Fibroblast of the aortic adventitia (primary cell): ENCODE measurements at places on chromosomes 4 and X. TPM values are rescaled to one million over a fixed set of nuclear protein-coding genes. Genes with fewer than 3 reads are reported as not detected.

DNA sequence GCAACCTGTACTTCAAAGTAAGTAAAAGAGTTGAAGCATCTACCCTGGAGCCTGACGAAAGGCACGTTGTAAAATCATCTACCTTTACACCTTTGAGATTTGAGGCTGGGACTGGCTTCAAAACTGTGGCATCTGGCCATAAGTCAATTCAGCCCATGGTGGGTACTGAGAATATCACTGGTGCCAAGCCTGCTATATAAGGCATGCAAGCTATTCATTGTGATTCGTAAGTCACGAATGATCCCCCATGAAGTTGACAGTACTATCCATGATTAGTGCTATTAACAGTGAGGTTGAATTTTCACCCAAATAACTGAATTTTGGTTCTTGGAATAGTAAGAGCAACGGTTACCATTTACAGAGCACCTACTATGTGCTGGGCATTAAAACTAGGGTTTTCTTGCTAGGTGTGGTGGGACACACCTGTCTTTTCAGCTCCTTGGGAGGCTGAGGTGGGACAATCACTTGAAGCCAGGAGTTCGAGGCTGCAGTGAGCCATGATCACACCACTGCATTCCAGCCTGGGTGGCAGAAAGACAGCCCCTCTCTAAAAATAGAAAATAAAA is 39.8 kb downstream of the IRF2 start:
- no peak for DNase-seq

DNA sequence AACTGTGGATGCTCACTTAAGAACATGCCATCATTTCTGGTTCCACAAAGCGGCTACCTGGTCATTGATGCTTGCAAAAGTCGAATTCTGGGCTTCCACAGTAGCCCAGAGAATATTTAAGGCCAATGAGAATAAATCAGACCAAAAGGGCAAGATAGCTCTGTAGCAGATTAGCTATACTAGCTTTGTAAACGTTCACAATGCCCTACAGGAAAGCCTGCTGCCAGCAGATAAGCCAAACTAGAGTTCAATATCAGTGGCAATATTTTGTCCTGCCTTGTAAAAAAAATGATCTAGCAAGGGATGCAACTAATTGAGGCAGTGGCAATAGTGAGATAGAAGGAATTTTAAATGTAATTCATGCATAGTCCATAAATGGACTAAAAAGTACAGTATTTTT is 387.7 kb upstream of the TEX13C start:
- no peak for DNase-seq

DNA sequence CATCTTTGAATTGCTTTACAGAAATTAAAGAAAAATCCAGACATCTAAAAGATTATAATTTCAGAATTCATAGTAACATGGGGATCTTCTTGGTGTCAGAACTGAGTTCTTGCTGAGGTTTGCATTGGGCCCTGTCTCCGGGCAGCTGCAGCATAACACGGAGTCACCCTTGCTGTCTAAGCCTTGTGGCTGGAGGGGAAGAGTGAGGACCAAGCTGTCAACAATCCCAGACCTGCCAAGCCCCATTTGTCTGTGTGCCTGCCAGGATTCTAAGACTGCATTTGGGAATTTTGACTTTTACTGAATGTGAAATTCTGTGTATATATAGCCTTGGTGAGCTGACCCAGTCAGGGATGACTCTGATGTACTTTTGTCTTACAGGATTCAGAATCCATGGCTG is 25.2 kb upstream of the NAP1L5 start:
- no peak for DNase-seq

RHOXF2 gene
- not detected in 2 replicates for total RNA-seq

DNA sequence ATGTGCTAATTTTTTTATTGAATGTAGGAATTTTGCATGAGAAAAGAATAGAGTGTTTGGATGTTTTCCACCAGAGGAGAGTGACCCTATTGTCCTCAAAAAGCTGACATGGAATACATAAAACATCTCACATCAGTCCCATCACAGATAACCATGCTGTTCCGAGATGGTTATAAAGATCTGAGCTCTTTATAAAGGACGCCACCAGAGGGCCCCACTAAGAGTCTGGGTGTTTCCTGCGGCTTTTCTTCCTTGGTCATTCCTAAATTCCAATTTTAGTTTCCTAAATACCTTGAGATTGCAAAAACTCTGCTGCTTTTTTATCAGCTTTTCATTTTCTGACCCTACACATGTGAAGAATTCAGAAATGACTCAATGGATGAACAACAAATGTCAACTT is 504.5 kb upstream of the FRG1 start:
- no peak for DNase-seq

GRCh38 chr4:117010671-117011070 is 74.7 kb downstream of the TRAM1L1 start:
- no peak for DNase-seq

DNA sequence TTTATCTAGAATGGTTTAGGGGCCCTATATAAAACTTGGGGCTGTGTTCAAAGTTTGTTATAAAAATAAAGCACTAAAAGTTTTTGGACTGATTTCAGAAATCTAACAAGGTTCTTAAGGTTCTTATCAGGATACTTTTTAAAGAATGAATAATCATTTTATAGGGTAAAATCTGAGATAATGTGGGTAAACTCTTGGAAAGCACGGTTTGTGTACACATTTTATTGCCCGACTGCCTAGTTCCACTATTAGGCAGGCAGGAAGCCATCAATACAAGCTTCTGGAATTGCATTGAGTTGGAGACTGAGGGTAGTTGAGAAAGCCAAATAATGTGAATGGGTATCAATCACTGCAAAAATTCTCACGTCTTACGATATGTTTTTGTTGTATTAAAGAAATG is 331.0 kb upstream of the PITX2 start:
- no peak for DNase-seq

DNA sequence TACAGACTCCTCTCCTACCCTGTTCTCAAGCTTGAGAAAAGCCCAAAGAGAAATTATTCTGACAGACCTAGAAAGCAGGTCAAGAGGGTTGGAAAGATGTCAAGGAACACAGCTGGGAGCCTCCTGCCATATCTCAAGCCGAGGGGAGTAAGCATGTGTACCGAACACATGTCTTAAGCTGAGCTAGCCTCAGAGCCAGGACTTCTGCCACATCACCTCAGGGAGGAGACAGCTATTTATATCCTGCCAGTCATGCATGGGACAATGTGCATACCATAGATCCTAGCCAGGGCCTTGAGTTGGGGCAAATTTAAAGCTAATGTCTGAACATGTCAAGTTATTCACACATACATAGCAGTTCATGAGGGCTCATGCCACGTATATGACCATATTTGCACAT is 11.8 kb downstream of the TMEM31 start:
- DNase-seq: peak; percentile 54

- DNase-seq: no peak
These were observed at the start of gene SMIM10L2A for GRCh38 chrX:135421932-135422809. Gene SMIM10L2A, plus strand, starts transcription at chrX:135421944. Its CDS starts 188 bp downstream, at chrX:135422132.

- DNase-seq: no peak
These were observed 31.9 kb downstream of the DTHD1 start for GRCh38 chr4:36313301-36313700.

DNA sequence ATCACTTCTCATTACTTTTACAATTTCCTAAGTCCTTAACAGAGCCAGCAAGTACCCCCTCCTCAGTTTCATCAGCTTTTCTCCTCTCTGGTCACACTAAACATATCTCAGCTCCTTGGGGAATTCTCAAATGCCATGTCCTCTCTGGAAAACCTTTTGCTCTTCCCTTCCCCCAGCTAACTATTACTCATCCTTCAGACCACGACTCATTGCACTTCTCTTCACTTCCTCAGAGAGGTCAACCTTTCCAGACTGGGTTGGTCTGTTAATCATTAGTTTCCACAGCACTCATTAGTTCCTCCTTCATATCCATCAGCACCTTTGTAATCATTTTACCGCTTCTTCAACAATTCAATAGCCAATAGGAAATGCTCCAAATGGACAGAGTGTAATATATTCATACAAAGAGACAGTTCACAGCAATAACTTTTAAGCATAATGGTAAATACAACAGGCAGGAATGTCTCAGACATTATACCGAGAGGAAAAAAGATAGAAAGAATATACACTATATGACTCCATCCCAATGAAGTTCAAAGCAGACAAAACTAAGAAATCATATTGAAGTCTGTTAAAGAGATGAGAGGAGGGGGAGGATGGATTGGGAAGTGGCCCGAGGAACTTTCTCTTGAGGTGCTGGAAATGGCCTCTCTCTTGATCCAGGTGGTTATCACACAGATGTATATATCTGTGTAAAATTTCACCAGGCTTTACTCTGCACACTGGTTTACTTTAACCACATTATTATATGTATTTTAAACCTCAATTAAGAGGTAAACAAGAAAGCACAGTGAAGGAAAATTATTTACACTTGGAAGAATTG is 39.6 kb downstream of the DDX60L start:
- DNase-seq: peak; percentile 24

DNA sequence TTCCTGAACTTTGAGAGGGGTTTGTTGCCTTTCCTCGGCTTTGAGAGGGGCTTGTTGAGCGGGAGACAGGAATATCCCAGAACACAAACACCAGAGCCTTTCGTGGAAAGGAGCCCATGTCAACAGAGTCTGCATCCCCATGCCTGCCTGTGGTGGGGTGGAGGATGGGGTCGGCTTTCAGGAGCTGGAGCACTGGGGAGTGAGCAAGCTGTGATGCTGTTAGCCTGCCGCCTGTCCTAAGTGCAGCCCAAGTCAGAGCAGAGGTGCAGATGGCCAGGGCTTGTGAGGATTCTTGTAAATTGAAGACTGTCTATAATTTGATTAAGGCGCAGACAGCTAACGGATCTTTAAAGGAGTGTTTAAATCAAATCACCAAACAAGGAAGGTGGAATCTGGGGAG is 103.3 kb upstream of the ANK2 start:
- no peak for DNase-seq

PPEF2 gene
- not detected in 2 replicates for total RNA-seq

PIR gene
- 15.9 and 40.8 TPM in 2 replicates for total RNA-seq

DNA sequence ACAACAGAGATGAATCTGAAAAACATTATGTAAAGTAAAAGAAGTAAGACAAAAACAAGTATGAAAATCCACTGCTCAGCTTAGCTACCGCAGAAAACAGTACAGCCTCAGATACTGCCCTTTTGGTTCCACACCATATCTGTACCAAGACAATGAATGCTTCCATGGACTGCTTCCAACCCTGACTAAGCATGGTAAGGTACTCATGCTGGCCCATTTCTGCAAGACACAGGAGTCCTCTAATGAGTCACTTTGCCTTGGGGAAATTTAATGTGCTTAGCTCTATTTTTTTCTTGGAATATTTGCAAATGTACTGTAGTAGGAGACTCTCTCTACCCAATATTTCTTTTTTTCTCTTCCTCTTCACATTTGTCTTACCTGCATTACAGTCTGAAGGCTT is 931.7 kb upstream of the HS3ST1 start:
- peak; percentile 53 for DNase-seq

GRCh38 chrX:46125111-46125510 is 420.1 kb downstream of the ZNF674 start:
- DNase-seq: peak; percentile 8

GABRA4 gene
- total RNA-seq: 0.08 TPM in 1 of 2 replicates, not detected in the other

GRCh38 chr4:168592676-168593075 is 95.8 kb downstream of the PALLD start:
- no peak for DNase-seq

RASL11B gene
- total RNA-seq: 0.63 TPM in 1 of 2 replicates, not detected in the other
